Activated T-cell treated with anti-CD3 and anti-CD28 coated beads, Interleukin-2, amount 50 U/mL, for 1 hour (primary cell): ENCODE measurements at places on chromosomes 2 and 18.

DNA sequence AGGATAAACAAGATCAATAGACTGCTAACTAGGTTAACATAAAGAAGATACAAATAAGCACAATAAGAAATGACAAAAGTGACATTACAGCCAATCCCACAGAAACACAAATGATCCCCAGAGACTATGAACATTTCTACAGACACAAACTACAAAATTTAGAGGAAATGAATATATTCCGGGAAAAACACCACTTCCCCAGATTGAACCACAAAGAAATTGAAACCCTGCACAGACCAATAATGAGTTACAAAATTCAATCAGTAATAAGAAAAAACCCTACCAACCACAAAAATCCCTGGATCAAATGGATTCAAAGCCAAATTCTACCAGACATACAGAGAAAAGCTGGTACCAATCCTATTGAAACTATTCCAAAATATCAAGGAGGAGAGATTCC lies 232.4 kb upstream of the RBMS1 start:
- DNase-seq, result no peak

DNA sequence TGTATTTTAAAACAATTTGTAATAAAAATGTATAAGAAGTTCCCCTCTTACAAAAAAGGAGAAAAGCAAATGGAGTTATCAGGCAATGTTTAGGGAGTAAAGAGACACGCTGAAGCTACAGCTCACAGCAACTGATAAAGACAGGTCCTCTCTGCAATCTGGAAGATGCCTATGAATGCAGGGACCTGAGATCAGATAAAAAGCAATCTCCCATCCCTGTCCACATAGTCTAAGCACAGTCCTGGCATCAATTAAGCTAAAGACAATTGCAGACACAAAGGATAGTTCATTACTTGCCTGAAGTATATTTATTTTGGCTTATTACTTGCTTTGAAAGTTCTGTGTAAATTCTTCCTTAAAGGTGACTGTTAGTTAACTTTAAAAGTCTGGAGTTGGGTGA lies 5.0 kb downstream of the EIF2AK3 start:
- no peak for DNase-seq

DNA sequence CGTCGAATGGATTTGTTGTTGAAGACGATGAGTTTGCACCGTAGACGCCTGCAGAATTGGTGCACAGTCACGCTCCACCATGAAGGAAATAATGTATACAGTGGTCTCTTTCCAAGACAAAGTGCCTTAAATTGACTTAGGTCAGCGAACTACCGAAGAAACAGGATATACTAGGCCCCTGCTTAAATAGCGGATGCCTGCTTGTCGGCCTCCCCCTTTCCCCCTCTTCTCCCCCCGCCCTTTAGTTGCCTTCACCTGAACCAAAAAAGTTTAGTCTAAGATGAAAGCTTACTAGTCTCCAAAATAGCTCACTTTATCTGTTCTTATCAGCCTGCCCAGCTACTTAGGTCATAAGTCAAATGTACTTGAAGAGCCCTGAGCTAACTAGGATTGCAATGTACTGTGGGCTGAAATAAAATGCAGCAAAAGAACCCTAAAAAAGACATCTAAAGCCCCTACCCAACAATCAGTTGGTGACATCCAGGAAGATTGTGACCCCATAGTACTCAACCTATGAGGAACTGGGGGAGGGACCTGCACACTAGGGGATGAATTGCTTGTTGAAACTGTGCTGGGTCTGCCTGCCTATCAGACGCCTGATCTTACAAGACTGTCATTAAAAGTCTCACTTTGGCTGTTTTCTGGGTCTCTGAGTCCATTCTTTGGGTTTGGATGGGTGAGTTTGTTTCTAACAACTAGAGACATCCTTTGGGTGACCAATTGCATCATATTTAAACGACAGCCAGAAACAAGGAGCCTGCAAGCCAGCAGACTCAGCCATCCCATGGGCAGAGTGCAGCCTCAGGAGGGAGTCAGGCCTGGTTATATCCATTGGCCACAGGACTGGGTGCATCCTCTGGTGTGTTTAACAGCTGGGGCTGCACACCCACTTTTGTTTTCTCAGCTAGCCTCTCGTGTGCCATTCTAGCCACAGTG lies 14.5 kb downstream of the ACOXL start:
- DNase-seq, result no peak

DNA sequence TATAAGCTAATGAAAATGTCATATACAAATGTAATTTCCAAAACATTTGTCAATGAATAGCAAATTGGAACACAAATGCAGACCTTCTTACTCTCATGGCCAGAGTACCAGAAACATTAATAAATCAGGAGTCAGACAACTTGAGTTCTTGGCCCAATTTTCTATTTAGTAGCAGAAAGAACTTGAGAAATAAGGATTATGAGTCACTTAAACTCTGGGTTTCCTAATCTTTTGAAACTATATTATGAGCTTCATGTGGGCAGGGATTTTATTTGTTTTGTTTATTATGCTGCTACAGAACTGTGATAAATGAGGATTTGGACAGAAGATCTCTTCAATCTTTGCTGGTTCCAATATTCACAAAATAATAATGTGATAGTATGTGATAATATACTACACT lies 686.7 kb downstream of the NR4A2 start:
- DNase-seq, result no peak

- DNase-seq, result no peak
These were observed 15.0 kb downstream of the KCNJ13 start for GRCh38 chr2:232761301-232761907.

GRCh38 chr18:26461405-26461804 lies 86.9 kb downstream of the KCTD1 start:
- DNase-seq, result no peak

- no peak for DNase-seq
These were observed 255.7 kb downstream of the HDAC4 start for GRCh38 chr2:239145106-239145505.

DNA sequence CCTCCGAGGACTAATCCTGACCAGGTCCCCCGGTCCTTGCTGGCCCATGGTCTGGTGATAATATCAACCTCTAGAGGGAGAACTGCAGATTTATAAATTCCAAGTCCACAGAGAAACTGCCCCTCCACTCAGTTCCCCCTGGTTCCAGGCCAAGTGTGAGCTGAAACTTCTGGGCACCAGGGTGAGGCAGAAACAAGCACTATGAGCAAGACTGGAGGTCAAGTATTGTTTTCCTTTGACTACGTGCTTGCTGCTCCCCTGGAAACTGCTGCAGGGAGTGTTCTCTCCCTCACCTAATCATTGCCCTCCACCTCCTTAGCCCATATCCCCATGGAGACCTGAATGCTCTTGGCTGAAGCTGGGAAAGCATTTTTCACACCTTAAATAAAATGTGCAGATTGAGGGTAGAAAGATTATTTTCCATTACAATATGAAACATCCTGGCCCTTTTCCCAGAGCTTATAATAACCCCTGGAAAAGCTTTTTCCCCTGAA lies 135.2 kb downstream of the RDH14 start:
- no peak for DNase-seq

DNA sequence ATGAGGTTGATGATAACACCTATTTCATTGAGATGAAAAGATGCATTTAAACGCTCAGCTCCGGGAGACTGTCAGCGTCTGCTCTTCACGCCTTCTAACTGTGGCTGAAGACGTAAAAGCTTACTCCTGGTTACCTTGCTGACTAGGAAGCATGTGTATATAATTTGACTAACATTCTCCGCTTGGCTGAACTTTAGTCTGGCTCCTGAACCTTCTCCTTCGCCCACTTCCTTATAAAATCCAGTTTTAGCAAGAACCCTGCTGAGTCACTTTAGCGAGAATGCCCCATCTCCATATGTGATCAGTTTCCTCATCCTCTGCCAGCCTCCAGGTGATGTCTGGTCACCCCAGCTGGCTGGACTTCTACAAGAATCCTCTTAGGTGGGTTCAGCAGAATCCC lies 12.7 kb upstream of the CREG2 start:
- DNase-seq, result no peak

- no peak for DNase-seq
These were observed 27.1 kb upstream of the CWC22 start for GRCh38 chr2:180033993-180034894.

DNA sequence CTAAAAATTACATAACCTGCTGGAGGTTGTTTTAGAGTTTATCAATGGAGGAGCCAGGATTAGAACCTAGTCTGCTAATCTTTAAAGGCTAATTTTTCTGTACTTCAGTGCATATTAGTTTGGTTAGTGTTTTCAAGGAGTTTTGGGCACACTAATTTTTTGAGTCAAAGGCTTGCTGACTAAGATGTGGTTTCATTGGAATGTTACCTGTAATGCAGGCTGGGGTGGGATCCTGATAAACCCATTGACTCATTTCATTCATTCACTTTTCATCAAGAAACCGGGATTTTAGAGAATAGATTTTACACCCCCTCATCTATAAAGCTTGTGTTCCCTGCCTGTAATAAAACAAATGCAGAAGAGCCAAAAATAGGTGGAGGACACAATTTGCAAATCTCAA lies 91.9 kb upstream of the IL1R2 start:
- no peak for DNase-seq

DNA sequence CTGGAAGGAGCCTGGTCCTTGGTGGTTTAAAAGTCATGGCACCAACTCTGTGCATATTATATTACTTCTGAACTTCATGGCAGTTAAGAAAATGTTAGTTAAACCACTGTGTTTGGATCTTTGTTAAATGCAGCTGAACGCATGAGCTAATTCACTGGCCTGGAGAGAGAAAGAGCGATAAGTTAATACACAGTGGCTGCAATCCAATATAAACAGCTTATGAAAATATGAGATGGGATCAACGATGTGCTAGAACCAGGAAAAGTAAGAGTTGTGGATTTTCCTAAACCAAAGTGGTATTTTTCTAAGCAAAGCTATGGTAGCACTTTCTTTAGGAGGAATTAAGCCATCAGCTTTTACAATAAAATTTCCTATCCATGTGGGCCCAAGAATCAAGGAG lies 326.7 kb downstream of the MTX2 start:
- DNase-seq, result no peak

- DNase-seq, result no peak
These were observed 4.0 kb upstream of the SLC66A2 start for GRCh38 chr18:79955302-79956075.

- no peak for DNase-seq
These were observed 468.3 kb upstream of the RAB12 start for GRCh38 chr18:8140841-8141501.

GRCh38 chr2:148920559-148920958 lies 45.5 kb downstream of the KIF5C start:
- no peak for DNase-seq

DNA sequence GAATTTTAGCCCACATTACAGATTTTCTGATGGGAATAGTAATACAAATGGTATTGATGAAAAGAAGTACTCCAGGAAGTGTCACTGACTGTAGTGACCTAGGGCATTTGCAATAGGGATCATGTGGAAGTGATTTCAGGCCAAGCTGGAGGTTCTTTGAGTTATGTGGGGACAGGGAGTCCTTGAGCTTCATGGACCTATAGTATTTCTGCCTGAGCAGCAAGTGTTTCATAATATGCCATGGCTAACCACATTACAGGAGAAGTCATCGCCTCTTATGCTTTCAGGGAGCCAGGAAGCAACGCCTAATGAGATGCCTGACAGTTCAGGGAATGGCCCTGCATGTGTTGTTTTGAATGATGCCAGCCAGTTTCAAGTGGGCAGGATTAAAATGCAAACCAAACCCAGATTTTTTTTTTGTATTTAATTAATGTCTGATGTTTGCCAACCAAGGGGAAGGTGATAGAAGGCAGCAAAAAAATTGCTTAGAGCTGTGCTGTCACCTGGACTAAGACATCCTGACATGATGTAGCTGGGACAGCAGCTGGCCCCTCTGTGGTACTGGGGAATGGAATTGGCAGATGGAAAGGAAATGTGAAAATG lies 109.5 kb downstream of the RAPGEF4 start:
- no peak for DNase-seq

GRCh38 chr18:62999392-62999791 lies 284.1 kb downstream of the PHLPP1 start:
- DNase-seq, result no peak

GRCh38 chr2:219209236-219210195 lies 2.9 kb downstream of the ZFAND2B start:
- no peak for DNase-seq

GRCh38 chr2:20327370-20327769 lies 23.3 kb downstream of the PUM2 start:
- DNase-seq, result no peak

GRCh38 chr2:12556762-12557161 lies 160.0 kb upstream of the TRIB2 start:
- no peak for DNase-seq

- DNase-seq, result no peak
These were observed 1.4 kb downstream of the CNTNAP5 start for GRCh38 chr2:124026503-124026902.

DNA sequence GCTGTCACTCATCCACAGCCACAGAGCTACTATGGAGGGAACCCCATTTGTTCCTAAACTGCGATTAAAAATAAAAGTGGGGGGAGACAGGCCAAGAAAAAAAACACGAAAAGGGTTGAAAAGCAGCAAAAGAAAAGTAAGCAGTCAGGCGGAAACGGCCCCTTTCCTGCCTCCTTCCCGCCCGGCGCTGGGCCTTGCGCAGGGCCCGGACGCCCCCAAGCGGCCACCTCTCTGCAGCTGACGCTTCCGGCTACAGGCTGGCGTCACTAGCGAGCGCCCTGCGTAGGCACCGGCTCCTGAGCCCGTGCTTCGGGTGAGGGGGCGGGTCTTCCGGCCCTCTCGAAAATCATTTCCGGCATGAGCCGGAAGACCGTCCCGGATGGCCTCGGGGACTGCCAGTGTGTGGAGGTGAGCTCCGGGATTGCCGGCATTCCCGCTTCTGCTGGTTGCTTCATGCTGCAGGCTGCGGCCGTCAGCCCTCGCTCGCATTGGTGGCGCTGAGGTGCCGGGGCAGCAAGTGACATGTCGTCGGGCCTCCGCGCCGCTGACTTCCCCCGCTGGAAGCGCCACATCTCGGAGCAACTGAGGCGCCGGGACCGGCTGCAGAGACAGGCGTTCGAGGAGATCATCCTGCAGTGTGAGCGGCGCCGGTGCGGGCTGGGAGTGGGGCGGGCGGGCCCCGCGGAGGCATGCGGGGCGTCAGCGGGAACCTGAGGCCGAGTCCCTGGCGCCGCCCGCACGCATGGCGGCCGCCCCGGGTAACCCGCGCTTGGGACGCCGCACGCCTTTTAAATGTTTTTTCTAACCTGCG lies at the start of gene ATG16L1:
TSS of gene ATG16L1 (plus strand) at position 368 of the 811 bp plus-strand sequence. CDS start at position 523, 155 bp downstream.
- peak; percentile 94 for DNase-seq

GRCh38 chr2:71787476-71788185 lies 334.3 kb downstream of the DYSF start:
- no peak for DNase-seq
